ENCODE measurements at places on chromosomes 13 and 19. TPM values are rescaled to one million over a fixed set of nuclear protein-coding genes. Genes with fewer than 3 reads are reported as not detected.

DNA sequence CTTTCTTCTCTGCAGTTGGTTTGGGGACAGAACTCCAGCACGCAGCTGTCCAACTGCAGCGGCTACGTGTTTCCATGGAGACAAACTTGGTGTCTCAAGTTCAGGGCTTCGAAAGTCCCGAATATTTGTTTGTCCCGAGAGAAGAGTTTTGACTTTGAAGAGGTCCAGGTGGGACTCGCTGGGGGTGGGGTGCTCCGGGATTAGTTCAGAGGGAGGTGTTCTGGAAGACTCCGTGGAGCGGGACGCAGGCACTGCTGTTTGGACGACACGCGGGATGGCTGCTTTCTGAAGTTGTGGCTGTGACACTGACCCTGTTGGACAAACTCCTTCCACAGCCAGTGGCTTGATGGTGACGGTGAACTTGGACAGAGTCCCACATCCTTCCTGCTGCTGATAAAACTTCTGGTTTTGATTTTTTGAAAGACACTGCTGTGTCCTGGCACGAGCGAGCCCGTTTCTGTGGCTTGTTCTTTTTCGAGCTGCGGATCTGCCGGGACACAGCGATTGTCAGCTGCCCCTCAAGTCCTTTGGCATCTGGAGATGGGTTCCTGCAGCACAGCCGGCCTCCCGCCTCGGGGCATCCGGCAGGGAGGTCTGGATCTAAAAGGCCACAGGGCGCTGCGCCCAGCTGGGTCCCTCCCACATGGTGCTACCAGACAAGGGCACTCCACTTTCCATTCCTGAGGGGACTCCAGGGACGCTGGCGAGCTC lies 15.9 kb upstream of the RANBP3 start:
- peak; percentile 58 for DNase-seq

GRCh38 chr19:16153582-16154336 lies 10.3 kb downstream of the HSH2D start:
- DNase-seq, result no peak

- no peak for DNase-seq
These were observed 24.0 kb downstream of the ZMYM2 start for GRCh38 chr13:19982447-19983043.

The CEACAM16 gene
- not detected for polyA plus RNA-seq

DNA sequence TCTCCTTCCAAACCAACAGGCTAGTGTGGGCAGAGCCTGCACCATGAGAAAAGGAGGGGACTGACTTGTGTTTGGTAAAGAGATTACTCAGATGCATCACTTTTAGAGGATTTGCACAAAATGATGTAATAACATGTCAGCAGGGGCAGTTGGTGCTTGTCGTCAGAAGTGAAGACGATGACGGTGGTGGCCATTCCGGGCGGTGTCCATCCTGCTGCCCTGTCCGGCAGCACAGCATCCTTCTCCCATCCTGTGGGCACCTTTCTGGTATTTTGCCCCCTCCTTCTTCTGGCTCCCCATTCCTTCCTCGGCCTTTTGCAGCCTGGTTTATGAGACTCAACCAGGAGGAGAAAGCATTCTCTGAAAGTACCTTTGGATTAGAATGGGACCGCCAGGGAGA lies 160.1 kb downstream of the TEX29 start:
- DNase-seq, result no peak

DNA sequence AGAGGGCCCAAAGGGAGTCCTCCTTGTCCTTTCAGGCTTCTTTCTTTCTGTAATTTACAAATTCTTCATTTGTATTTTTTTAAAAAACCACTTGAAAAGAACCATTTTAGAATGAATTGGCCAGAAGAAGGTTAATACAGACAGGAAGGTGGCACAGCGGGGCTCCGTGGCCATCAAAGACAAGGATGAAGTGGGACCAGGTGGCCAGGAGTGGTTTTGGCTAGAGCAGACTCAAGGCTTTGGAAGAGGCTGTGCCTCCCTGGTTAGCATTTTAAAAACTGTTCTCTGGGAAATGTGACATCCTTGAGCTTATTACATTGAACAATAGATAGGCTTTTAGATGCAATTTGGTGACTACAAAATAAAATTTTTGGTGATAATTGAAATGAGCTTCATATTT lies 48.4 kb downstream of the ATP8A2 start:
- DNase-seq, result no peak

DNA sequence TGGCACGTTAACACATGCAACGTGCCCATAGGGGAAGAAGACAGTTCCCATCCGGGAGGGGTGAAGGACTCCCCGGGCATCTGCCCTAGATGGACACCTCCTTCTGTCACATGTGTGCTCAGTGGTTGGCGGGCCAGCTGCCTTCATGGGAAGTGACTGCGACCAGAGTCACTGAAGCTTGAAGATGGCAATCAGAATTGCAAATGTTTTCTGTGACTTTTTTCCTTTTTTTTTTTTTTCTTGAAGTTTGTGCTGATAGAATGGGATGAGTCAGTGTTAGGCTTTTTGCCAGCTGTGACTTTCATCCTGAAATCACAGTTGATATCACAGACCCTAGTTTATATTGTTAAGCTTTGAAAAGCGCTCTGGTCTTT lies 109.2 kb upstream of the MCF2L start:
- no peak for DNase-seq

- DNase-seq, result peak; percentile 72
These were observed 1.2 kb downstream of the BLVRB start for GRCh38 chr19:40464059-40465024.

GRCh38 chr13:52356327-52356726 lies 49.6 kb downstream of the THSD1 start:
- DNase-seq, result no peak

DNA sequence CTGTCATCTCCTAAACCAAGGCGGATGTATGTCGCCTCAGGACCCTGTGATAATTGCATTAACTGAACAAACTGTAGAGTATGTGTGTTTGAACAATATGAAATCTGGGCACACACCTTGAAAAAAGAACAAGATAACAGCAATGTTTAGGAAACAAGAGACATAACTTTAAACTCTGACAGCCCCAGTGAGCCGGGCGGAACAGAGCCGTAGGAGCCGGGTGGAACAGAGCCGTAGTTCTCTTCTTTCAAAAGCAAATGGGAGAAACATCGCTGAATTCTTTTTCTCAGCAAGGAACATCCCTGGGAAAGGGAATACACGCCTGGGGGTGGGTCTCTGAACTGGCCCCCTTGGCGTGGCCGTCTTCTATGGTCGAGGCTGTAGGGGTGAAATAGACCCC lies 31.8 kb upstream of the ZNF675 start:
- DNase-seq, result no peak

- no peak for DNase-seq
These were observed 9.1 kb upstream of the ZNF536 start for GRCh38 chr19:30363073-30363472.
